ENCODE measurements at places on chromosomes 6 and 20. TPM values are rescaled to one million over a fixed set of nuclear protein-coding genes. Genes with fewer than 3 reads are reported as not detected.

GRCh38 chr6:50819466-50819903, 814 bp downstream of the TFAP2B start:
- H3K36me3 ChIP-seq, result no peaks in the 10 kb centered on the region
- H3K4me1 ChIP-seq, result peaks cover 2% of the 10 kb centered on the region
- peak; percentile 50 for DNase-seq
- H3K27ac ChIP-seq, result no peak overlapping the region
- peaks cover 85% of the 10 kb centered on the region for H3K27me3 ChIP-seq
- H3K4me3 ChIP-seq, result no peak overlapping the region

The ORC3 gene
- total RNA-seq, result 30.3 TPM

GRCh38 chr6:106005013-106005412, 81.1 kb upstream of the PRDM1 start:
- peaks cover 10% of the 10 kb centered on the region for H3K4me1 ChIP-seq
- DNase-seq, result no peak
- no peaks in the 10 kb centered on the region for H3K36me3 ChIP-seq
- H3K4me3 ChIP-seq, result no peak overlapping the region
- H3K27me3 ChIP-seq, result peaks cover 72% of the 10 kb centered on the region

The FAM184A gene
- total RNA-seq, result 63.4 TPM

The ARMC2 gene
- 16.5 TPM for total RNA-seq

The NFYA gene
- total RNA-seq, result 17.8 TPM

DNA sequence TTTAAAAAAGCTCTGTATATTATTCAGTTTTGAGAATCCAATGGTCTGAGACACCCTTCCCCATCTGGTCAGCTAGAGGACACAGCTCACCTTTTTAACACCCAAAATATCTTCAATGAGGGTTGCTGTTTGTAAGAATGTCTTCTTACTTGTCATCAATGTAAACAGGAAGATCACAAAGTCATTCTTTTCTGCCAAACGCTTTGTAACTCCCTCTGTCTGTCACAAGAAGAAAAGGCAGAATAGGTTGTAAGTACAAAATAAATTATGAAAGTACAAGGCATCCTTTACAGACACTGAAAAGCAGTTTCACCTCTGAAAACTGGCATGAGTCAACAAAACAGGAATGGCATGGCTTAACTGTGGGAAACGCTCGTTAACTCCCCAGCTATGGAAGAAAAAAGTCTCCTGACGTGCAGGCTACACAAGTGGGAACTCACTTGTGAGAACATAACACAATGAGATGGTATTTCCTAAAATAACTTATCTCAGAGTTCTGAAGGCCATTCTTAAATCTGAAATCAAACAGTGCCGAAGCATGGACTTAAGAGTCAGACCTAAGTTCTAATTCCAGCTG, 42.7 kb downstream of the TRPC4AP start:
- H3K27ac ChIP-seq, result peak overlapping the region; percentile 21
- no peak for DNase-seq
- H3K4me3 ChIP-seq, result no peak overlapping the region
- no peaks in the 10 kb centered on the region for H3K27me3 ChIP-seq

- no peaks in the 10 kb centered on the region for H3K27me3 ChIP-seq
- no peak overlapping the region for H3K27ac ChIP-seq
- no peak for DNase-seq
- no peaks in the 10 kb centered on the region for H3K36me3 ChIP-seq
These were observed 40.2 kb upstream of the MRGBP start for GRCh38 chr20:62755817-62756724.

- H3K4me3 ChIP-seq, result no peak overlapping the region
- H3K27me3 ChIP-seq, result no peaks in the 10 kb centered on the region
- H3K36me3 ChIP-seq, result no peaks in the 10 kb centered on the region
- no peaks in the 10 kb centered on the region for H3K4me1 ChIP-seq
These were observed 257.8 kb upstream of the KCNQ5 start for GRCh38 chr6:72363844-72364740.

- peaks cover 16% of the 10 kb centered on the region for H3K36me3 ChIP-seq
- no peak overlapping the region for H3K4me3 ChIP-seq
- peaks cover 8% of the 10 kb centered on the region for H3K4me1 ChIP-seq
- no peak overlapping the region for H3K27ac ChIP-seq
These were observed 28.2 kb downstream of the SLC12A5 start for GRCh38 chr20:46056970-46057855.

DNA sequence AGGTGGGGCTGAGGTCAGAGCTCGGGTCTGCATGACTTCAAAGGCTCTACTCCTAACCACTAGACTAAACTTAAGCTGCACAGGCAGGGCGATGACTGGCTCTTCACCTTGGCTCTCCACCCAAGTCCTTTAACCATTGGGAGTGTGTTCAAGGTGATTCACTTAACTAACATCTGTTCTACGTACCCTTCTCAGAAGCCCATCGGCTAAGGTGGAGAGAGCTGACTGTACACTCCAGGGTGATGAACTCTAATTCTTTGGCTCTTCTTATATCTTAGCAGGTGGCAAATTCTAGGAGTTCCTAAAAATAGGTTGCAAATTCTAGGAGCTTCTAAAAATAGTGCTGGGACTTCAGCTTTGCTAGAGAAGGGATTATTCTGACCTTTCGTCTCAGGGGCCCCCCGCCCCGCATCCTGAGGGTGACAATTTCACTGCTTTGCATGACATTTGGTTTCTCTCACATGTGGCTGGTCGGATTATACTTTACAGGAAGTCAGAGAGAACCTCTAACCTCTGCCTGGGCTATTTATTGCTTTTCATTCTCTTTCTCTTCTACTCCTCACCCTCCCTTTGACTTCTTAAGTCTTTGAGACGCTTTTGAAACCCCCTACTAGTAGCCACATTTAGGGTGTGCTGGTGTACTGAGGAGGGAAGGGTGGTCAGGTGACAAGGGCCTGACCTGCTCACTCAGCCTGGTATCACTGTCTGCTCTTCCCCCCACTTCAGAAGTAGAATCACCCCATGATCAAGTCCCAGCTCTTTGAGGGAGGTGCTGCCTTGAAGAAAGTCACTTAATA, 55.5 kb downstream of the PRDM1 start:
- H3K27me3 ChIP-seq, result no peaks in the 10 kb centered on the region
- no peak overlapping the region for H3K27ac ChIP-seq
- H3K4me3 ChIP-seq, result no peak overlapping the region
- no peaks in the 10 kb centered on the region for H3K36me3 ChIP-seq
- no peaks in the 10 kb centered on the region for H3K4me1 ChIP-seq

DNA sequence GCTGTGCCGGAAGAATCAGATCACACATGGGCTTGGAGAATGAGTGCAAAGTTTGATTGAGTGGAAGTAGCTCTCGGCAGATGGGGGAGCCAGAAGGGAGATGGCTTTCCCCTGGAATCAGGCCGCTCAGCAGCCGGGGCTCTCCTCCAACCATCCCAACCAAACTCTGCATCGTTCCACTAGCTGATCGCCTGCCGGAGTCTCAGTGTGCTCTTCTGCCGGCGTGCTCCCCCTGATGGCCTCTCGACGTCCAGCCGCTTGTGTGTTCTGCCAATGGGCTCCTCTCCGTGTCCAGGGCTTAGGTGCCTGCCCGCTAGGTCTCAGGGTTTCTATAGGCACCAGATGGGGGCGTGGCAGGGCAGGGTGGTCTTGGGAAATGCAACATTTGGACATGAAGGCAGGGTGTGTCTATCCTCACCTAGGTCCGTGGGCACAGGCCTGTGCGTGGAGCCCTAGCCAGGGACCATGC, 4.9 kb upstream of the BIRC7 start:
- DNase-seq, result peak; percentile 81
- H3K4me1 ChIP-seq, result no peaks in the 10 kb centered on the region
- no peaks in the 10 kb centered on the region for H3K36me3 ChIP-seq
- peaks cover 4% of the 10 kb centered on the region for H3K27me3 ChIP-seq

- H3K27me3 ChIP-seq, result no peaks in the 10 kb centered on the region
- H3K27ac ChIP-seq, result no peak overlapping the region
These were observed 74.9 kb downstream of the ZDHHC14 start for GRCh38 chr6:157455731-157456523.

- no peaks in the 10 kb centered on the region for H3K27me3 ChIP-seq
- no peak for DNase-seq
- H3K4me3 ChIP-seq, result no peak overlapping the region
- no peaks in the 10 kb centered on the region for H3K4me1 ChIP-seq
- no peaks in the 10 kb centered on the region for H3K36me3 ChIP-seq
These were observed 57.2 kb downstream of the RAB44 start for GRCh38 chr6:36754582-36755434.

DNA sequence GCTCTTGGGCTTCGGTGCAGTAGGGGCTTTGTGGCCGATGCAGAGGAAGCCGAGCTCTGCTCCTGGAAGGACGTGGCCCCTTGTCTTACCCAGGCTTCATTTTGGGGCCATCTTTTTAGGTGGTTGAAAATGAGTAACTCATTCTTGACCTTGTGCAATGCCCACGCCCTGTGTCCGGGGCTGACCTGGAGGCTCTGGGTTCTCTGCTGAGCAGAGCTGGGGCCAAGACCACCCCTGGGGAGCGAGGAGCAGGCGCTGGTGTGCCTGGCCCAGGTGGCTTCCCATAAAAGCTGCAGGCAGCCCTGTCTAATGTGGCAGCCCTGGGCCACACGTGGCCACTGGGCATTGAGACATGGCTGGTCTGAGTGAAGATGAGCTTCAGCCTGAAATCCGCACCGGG, 25.7 kb downstream of the NTSR1 start:
- peaks cover 3% of the 10 kb centered on the region for H3K27me3 ChIP-seq
- no peaks in the 10 kb centered on the region for H3K36me3 ChIP-seq
- no peak overlapping the region for H3K27ac ChIP-seq
- H3K4me3 ChIP-seq, result no peak overlapping the region
- H3K4me1 ChIP-seq, result no peaks in the 10 kb centered on the region

- DNase-seq, result peak; percentile 71
- no peak overlapping the region for H3K27ac ChIP-seq
- H3K4me1 ChIP-seq, result peaks cover 15% of the 10 kb centered on the region
- no peaks in the 10 kb centered on the region for H3K36me3 ChIP-seq
These were observed 45.6 kb upstream of the RAB23 start for GRCh38 chr6:57267586-57268293.

- no peak for DNase-seq
- no peaks in the 10 kb centered on the region for H3K27me3 ChIP-seq
- H3K4me3 ChIP-seq, result no peak overlapping the region
- H3K27ac ChIP-seq, result no peak overlapping the region
- no peaks in the 10 kb centered on the region for H3K36me3 ChIP-seq
These were observed 332.9 kb downstream of the COL12A1 start for GRCh38 chr6:74872754-74873476.

The PROKR2 gene
- not detected for total RNA-seq

DNA sequence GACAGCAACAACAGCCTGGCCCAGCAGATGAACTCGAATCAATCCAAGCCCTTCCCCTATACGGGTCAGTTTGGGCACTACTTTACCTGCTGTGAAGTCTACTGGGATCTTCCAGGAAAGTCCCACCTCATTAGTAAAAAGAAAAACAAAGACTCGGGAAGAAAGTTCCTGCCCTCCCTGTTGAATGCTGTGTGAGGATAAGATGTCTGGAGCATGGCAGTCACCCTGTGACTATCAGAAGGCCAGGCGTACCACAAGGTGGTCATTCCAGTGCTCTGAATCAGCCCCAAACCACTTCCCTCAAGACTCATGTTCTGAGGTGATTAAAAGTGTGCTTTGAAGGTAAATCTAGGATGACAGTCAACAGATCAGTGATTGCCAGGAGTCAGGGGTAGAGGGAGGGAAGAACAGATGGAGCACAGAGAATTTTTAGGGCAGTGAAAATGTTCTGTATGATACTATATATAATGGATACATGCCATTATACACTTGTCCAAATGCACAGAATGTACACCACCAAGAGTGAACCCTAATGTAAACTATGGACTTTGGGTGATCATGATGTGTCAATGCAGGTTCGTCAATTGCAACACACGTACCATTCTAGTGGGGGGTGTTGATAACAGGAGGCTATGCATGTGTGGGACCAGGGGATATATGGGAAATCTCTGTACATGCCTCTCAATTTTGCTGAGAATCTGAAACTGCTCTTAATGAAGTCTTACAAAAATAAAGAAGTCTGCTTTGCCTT, 14.7 kb downstream of the FKBP1A start:
- no peak overlapping the region for H3K4me3 ChIP-seq
- peak overlapping the region; percentile 58 for H3K27ac ChIP-seq
- H3K4me1 ChIP-seq, result peaks cover 11% of the 10 kb centered on the region

The BCAS1 gene
- total RNA-seq, result 1.7 TPM

The MAPK13 gene
- 29.9 TPM for total RNA-seq
